Brain pericyte (primary cell): ENCODE measurements at places on chromosomes 4 and X.

DNA sequence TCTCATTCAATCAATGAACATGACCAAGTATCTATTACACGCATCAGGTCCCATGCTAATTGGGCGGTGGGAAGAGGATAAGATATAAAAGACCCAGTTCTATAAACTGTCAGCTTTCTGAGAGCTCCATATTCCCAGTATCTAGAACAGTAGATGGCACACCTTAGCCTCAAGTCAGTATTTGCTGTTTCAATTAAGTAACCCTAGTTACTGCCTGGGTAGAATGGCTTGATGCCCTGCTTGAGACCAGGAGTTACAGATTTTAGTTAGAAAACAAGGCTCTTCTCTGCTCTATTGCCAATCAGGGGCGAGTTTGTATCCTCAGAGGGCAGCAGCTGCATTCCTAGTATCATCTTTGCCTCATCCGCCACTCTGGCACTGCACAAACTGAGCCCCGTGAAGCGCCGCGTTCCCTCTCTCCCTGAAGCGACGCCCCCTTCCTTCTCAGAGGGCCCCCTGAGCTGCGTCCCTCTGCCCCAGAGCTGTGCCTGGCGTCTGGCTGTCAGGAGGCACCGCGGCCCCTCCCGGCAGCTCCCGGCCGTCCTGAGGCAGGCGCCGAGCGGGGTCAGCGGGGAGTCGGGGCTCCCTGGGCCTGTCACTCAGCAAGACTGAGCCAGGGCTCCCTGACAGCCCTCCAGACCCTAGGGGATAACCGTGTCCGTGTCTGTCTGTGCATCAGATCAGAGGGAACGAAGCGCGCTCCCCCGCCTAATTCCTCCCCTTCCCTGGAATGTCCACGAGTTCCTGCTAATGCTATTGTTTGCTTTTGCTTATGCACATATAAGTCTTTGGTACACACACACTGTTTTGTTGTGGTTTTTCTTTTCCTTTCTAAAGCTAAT is 212.4 kb upstream of the TTC29 start:
- DNase-seq, result no peak

- DNase-seq, result no peak
Observed at GRCh38 chrX:109511113-109511512, 25.5 kb upstream of the NXT2 start.

DNA sequence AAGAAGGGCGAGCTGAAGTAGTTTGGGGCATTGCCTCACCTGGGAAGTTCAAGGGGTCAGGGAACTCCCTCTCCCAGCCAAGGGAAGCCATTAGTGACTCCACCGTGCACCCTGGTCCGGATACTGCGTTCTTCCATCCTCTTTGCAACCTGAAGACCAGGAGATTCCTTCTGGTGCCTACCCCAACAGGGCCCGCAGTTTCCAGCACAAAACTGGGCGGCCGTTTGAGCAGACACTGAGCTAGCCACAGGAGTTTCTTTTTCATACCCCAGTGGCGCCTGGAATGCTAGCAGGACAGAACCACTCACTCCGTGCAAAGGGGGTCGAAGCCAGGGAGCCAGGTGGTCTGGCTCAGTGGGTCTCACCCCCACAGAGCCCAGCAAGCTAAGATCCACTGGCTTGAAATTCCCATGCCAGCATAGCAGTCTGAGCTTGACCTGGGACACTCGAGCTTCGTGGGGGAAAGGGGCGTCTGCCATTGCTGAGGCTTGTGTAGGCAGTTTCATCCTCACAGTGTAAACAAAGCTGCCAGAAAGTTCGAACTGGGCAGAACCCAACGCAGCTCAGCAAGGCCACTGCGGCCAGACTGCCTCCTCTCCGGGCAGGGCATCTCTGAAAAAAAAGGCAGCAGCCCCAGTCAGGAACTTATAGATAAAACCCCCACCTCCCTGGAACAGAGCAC is 1039.4 kb upstream of the IGFBP7 start:
- no peak for DNase-seq

DNA sequence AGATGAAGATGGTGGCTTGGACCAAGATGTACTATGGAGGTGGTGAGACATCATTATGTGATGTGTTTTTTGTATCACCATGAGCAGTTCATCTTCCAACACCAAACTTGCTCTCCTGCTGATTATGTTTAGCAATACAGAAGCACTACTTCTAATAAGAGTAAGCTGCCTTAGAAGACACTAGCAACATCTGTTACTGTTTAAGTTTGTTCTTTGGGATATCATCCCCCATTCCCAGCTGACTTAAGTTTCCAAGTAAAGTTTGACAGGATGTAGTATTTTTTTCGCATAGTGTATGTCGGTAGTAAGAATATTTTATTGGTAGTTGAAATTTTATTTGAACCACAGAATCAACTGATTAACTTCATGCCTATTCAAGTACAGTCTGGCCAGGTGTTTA is 123.5 kb upstream of the BMPR1B start:
- peak; percentile 50 for DNase-seq

DNA sequence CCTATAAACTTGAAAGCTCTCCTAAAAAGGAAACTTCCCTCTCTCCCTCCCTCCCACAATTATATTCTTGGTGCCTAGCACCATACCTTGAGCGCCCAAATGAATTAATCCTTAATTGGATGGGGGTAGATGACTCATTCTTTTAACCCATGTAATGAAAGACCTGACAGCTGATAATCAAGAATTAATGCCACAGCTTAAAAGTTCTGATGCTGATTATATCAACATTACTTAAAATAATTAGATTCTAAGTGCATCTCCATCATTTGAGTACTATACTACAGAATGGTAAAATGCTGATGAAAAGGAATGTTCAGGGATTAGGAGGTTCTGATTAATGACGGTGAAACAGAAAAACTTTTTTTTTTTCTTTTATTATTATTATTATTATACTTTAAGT is 117.0 kb downstream of the ENOX2 start:
- no peak for DNase-seq

DNA sequence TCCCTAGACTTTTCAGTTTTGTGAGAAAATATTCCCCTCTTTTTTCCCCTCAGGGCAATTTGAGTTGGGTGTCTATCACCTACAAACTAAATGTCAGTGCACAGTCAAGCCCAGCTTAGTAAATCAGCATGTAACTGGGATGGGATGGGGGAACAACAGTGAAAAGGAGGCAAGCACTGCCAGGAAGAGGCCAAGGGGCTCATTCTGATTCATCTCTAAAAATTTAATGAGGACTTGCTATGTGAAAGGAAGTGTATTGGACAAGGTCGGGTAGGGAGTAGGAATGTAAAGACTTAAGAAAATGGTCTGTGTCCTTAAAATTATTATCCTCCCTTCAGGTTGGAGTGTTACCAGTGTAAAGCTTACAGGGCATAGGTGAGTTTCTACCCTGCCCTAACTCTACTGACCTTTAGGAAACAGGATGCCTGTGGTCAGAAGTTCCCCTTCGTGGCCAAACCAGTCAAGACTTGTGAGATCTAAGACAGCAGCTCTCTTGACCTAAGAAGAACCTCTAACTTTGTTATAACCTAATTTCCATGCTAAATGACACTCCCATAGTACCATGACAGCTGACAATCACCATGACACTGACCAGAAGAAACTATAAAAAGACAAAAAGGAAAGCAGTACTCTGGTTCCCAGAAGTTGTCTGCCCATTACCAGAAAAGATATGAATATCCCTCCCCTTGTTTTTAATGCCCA is 194.4 kb upstream of the LDB2 start:
- no peak for DNase-seq

- DNase-seq, result no peak
Observed at GRCh38 chr4:118942465-118942864, 53.8 kb downstream of the SYNPO2 start.

- DNase-seq, result no peak
Observed at GRCh38 chr4:77917601-77918000, 55.0 kb downstream of the MRPL1 start.

- no peak for DNase-seq
Observed at GRCh38 chr4:163194593-163194992, 27.9 kb upstream of the NAF1 start.

DNA sequence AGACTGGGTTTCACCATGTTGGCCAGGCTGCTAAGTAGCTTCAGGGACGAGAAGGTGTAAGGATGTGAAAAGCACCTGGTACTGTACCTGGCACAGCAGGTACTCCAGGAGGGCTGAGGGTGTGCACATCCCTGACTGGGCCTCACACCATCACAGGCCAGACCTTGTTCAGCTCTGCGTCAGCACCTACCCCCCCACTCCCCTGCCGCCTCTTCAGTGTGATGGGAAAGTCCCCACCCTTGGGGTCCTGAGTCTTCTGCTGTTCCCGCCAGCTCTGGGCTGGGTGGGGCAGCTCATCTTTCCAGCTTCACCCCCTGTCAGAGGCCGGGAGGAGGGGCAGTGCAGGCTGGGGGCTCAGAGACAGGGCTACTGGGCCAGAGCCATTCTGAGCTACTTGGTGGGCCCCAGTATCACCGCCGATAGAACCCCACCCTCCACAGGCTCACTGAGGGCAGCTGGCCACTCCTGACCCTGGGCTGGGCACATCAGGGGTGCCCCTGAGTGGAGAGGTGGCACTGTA is 6.7 kb upstream of the SH3BP2 start:
- DNase-seq, result no peak

DNA sequence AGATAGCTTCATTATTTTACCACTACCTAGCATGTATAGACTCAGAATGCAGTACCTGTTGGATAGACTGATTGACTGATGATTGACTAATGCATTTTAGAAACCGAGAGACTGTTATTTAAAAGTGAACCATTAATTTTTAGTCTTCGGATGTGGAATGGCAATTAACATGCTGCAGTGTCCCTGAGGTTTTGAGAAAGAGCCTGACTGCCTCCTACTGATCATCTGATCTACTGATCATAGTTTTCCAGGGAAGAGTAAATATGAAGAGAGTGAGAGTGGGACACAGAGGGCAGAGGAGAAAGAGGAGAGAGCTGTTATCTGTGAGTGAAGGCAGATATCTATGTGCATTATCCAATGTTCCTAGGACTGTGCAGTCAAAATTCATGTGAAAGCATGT is 764.7 kb downstream of the TRIML1 start:
- DNase-seq, result no peak

GRCh38 chrX:24728530-24728929 is 34.8 kb downstream of the POLA1 start:
- no peak for DNase-seq

- DNase-seq, result no peak
Observed at GRCh38 chr4:145528601-145529000, 46.9 kb downstream of the SMAD1 start.

- no peak for DNase-seq
Observed at GRCh38 chr4:179110816-179111215, 1668.6 kb upstream of the AGA start.

- DNase-seq, result no peak
Observed at GRCh38 chrX:57822398-57822797, 87.9 kb downstream of the ZXDA start.

- no peak for DNase-seq
Observed at GRCh38 chrX:104122829-104123228, 10.5 kb downstream of the ZCCHC18 start.

GRCh38 chrX:72308566-72309296 is 3.0 kb upstream of the CITED1 start:
- DNase-seq, result peak; percentile 21

GRCh38 chr4:27010334-27010940 is 149.8 kb downstream of the STIM2 start:
- DNase-seq, result no peak

DNA sequence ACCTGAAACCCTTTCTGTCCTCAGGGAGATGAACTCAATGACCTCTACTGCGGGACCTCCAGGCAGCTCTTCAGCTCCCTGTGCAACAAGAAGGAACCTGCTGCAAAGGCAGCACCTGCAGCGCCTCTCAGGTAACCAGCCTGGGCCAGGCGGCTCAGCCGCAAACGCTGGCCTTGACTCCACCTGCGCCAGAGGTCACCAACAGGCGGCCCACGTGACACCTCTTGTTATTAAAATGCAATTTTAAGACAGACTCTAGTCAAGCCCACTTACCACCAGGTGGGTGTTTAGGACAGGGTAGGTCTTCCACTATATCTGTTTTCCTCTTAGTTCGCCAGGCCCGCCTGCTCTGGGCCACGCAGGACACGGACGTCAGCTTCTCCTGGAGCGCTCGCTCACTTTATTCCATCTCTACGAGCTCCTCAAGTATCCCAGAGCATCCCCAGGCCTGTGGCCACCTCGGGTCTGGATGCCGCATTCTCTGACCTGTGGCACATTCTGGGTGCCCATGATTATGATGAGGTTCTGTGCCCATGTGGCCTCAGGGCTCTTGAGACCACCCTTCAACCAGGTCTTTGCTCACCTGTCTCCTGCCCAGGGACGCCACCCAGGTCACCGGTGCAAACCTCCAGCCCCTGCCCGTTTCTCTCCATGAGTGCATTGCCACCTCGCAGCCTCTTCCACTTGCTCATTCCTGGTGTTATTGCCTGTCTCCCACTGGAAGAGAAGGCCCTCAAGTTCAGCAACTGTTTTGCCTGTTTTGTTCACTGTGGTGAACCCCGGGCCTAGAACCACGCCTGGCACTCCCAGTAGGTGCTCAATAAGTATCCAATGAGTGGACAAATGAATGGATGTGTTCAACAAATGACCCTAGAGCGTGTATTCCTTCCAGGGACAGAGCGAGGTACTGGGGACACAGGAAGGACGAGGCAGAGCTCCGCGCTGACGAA is 32.8 kb upstream of the JAKMIP1 start:
- no peak for DNase-seq

DNA sequence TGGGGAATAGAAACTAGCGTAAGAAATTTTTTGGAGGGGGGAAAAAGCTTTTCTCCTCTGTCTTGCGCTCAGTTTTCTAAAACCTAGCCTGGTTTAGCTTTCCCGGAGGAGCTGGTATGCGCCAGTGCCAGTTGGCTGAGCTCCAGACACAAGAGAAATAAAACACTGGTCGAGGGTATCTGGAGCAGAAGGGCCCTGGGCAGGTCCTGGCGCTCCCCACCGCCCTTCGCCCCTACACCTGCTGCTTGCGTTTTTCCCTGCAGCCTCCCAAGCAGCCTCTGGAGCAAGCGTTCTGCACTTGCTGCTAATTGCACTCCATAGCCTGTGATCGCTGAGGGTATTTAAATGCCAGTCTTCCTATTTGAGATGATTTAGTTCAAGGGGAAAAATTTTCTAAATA is 816 bp downstream of the EREG start:
- no peak for DNase-seq

GRCh38 chr4:48653217-48654014 is 126.7 kb downstream of the FRYL start:
- DNase-seq, result no peak

DNA sequence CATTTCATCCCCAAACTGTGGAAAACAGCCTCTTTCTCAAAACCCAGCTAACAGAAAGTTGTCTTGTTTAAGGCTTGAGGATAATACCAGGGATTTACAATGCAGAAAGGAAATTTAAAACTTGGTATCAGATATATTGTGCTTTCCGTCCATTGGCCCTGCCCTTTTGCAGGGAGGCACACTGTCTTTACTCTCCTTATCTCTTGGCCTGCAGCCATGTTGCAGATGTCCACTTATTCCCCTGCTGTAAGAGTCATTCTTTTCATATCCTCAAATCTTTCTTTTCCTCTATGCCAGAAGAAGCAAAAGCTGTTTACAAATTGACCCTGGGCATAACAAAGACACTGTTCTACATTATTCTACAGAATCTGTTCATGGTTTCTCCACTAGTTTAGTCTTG is 75.6 kb upstream of the DYNLT3 start:
- DNase-seq, result no peak

- DNase-seq, result no peak
Observed at GRCh38 chr4:147981305-147981704, 249.4 kb downstream of the ARHGAP10 start.
